ENCODE measurements at places on chromosomes 5 and 9. TPM values are rescaled to one million over a fixed set of nuclear protein-coding genes. Genes with fewer than 3 reads are reported as not detected.

The DMRT3 gene
- total RNA-seq: 0.24 TPM

The ITK gene
- 0.69 TPM for total RNA-seq

The ADGRV1 gene
- not detected for total RNA-seq

The RNF180 gene
- total RNA-seq: 0.48 TPM

The SPINK4 gene
- total RNA-seq: not detected

The ARID3C gene
- 0.19 TPM for total RNA-seq

The WDR5 gene
- 42.3 TPM for total RNA-seq

The SLC25A48 gene
- not detected for total RNA-seq

The TMEM252 gene
- total RNA-seq: not detected

The GABRG2 gene
- 3.4 TPM for total RNA-seq

The GOLGA2 gene
- total RNA-seq: 118 TPM

The ARSI gene
- total RNA-seq: 5.0 TPM

The ANKRD20A1 gene
- not detected for total RNA-seq

The SKP2 gene
- total RNA-seq: 52.8 TPM

The EEIG1 gene
- total RNA-seq: 21.4 TPM

The NAA35 gene
- 38.7 TPM for total RNA-seq

The MSX2 gene
- 0.36 TPM for total RNA-seq

- DNase-seq: no peak
Observed at GRCh38 chr9:37617161-37617560, 24.8 kb upstream of the TOMM5 start.

DNA sequence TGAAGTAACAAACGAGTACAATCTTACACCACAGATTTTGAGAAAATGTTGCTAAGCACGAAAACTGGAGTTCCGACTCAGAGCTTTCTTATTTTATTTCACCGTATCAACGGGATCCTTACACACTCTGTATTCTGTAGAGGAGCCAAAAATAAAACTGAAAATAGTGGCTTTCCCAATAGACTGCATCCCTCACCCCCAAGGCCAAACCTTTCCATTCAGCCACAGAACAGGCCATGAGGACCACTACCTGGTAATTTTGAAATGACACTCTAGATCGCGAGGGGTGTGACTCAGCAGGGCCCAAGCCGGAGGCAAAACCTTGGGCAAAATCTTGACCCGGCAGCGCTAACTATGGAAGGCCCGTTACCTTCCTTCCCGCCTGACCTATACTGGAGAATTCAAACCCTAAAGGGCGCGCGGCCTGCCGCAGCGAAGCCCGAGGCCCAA, 432 bp downstream of the HSPA9 start:
- DNase-seq: no peak

DNA sequence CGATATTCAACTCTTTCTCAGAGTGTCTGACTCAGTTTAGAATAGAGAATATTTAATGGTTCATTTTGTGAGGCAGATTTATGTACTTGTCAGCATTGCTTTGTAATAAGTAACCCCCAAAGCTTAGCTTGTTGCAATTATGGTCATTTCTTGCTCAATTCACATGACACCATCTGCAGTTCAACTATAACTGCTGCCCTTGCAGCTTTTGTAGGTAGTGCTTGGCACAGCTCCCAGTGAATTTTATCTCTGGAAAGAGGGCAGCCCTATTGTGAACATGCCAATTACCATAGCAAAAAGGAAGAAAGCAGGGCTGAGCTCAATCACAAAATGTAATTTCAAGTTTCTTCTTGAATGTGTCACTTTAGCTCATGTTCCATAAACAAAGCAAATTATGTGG, 1587.7 kb upstream of the ACO1 start:
- DNase-seq: no peak

DNA sequence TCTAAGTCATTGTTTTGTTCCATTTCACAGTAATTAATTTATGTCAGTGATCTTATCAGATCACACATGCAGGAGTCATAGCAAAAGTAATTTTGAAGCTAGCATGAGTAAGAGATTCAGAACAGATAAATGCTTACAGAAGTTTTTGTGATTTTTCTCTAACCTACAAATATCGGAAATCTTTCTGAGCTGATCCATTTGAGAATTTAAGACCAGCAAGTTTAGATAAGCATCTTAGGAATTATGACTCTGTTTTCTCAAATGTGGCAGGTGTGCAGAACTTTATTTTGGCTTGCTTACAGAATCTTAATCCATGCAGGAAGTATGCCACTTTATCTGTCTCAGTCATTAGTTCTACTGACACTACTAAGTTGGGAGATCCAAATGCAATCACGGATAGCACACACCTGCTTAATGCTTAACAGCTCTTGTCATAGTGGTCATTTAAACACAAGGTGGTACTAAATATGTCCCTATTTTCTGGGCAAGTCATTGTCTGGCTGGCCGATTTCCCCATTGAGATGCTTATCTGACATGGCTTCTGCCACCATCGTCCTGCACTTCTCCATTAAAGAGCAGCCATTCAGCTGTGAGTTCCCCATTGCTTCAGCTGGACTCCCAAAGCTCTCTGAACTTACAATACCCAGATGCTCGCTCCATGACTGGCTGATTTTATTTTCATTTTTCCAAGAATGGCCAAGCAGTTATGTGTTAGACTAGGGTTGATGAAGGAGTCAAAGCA, 305.4 kb upstream of the NUDT12 start:
- DNase-seq: peak; percentile 92

GRCh38 chr5:143306040-143306439, 97.4 kb downstream of the NR3C1 start:
- DNase-seq: no peak

DNA sequence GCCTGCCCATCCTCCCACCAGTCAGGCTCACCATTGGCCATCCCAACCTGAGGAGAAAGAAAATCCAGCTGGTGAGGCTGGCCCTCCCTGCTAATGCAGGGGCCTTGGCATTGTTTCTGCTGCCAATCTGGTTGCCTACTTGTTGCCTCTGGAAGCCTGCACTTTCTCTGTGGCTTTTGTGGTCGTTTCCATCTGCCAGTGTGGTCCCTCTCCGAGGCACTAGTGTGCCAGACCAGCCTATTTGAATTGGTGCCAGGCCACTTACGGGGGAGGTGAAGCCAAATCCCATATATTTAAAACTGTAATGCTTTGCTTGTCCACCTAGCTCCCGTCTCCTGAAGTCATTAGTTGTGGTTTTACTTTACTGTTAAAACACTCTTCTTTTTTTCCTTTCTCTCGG, 213.4 kb upstream of the ADAMTSL1 start:
- DNase-seq: peak; percentile 86

GRCh38 chr9:135965124-135965756, 4.1 kb upstream of the UBAC1 start:
- DNase-seq: no peak

DNA sequence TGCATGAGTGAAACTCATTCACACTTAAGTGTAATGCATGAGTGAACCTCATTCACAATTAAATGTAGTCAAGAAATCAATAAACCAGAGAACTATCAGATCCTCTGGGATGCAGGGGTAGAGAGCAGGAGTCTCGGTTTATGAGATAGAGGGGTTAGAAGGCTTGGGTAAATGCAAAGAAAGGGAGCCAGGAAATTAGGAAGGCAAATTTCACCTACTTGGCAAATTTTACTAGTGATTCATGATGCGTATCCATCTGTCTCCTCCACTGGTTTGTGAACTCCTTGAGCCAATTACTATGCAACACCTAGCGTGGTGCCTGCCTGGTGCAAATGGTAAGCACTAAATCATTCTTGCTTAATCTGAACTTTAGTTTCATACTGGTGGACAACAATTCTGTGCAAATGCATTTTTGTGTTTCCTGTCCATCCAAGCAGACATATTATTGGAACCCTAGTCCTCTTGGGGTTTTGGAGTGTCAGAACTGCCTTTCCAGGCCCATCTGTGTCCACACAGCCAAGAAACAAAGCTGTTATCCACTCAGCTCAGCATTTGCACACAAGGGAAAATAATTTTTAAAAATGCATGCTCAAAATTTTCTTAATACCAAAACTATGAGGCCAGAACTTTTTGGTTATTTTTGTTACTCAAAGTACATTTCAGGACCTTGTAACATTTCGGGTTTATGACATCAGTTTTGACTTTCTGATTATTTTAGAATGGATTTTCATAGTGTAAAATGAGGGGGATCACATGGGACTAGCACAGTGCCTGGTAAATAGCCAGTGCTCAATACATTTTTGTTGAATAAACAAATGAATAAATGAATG, 5.2 kb downstream of the HAPLN1 start:
- DNase-seq: no peak

GRCh38 chr5:114316167-114316566, 45.7 kb upstream of the KCNN2 start:
- DNase-seq: no peak

- no peak for DNase-seq
Observed at GRCh38 chr5:171094356-171094755, 214.7 kb upstream of the TLX3 start.

DNA sequence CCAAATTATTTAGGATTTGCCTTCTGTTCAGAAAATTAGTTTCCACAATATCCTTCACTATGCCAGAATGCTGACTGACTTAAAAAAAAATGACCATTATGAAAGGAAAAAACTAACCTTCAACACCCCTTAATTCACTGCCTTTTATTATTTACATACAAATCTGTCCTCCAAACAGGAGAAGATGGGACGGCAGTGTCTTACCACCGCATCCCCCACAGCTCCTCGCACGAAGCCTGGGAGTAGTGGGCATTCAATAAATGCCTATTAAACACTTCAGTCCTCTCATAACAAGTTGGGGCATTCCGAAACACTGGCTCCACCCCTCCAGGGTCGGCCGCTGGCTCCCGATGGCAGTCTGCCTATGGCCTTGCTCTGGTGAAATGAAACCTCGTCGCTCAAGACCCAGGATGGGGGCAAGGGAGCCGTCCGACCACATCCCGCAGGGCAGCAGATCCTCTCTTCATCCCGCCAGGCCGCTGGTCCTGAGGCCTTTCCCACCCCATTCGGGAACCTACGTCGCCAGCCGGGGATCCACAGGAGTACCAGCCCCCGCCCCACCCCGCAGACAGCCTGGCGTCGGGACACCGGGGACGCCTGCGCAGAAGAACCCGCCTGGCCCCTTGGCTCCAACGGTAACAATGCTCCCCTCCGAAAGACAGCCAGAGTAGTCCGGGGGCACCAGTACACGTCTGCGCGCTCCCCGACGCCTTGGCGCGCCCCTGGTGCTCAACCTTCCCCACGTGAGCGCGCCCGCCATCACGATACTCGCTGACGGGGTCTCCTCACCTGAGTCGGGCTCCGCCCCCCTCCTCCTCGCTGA, 613 bp downstream of the ZBTB5 start:
- no peak for DNase-seq

DNA sequence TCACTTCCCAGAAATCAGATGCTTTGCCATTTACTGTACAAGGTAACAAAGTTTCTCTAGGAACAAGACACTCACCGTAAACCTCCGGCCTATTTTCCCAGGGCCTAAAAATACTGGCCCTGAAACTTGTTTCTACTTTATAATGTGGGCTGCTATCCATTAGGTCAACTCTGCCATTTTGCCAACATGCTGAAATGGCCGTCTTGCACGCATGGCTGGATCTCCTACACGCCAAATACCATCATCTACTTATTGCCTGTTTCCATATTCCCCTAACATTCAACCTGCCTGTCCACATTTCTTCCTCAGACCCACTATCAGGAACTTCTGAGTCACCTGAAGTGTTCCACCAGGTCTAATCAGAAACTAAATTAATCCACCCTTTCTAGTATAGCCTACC, 4.7 kb downstream of the TBCA start:
- DNase-seq: no peak

GRCh38 chr5:171469326-171469725, 49.9 kb downstream of the FGF18 start:
- no peak for DNase-seq

GRCh38 chr5:15080219-15080618, 208.6 kb upstream of the ANKH start:
- DNase-seq: no peak

- DNase-seq: peak; percentile 80
Observed at GRCh38 chr9:124835026-124835557, 18.2 kb upstream of the WDR38 start.

DNA sequence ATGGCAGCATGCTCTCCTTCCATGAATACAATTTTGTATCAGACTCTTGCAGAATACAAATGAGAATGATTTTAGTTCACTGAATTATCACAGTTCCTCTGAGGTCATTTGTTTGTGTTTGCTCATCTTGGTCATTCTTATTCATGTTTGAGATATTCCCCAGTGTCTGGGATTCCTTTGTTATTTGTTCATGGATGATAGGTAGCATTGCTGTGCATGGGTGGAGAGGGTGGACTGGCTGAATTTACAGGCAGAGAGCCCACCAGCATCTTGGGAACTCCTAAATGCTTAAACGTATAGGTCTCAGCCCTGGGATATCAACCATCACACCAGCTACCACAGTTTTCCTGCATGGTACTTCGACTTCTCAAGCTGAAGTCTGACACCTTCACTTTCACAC, 459.8 kb downstream of the CCDC171 start:
- DNase-seq: peak; percentile 38

GRCh38 chr5:115531787-115532367, 12.7 kb downstream of the FEM1C start:
- DNase-seq: no peak

DNA sequence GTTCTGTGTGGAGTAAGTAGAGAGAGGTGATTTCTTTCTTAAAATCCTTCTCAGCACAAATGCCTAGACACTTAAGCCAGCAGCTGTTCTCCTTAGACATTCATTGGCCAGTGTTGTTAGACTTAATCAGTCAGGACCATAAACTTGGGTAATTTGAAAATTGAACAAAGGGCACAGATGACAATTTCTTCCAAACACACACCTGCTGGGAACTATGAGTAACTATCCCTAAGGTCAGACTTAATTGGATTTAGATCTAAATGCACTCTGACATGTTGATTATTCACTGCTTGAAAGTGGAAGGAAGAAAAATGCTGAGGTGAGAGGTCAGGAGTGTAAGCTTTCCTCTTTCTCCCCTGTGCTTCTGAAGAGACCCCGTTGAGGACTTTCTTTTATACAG, 1083.7 kb upstream of the DMAC1 start:
- DNase-seq: no peak

DNA sequence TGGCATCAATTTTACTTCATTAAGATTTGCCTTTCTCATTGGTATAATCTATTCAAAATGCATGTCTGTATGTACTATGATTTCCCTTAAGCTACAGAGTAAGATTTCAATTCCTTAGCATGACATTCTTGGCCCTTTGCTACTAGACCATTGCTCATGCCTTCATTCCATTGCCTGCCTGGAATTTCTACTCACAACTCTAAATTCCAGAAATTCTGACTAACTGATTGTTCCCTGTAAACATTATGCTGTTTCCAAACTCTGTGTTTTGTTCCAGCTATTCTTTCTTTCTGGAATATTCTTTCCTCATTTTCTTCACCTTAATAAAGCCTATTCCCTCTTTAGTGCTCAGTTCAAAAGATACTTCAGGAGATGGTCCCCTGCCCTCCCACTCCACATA, 568.8 kb upstream of the SEMA6A start:
- DNase-seq: no peak
